ENCODE measurements at places on chromosomes 13 and 19. TPM values are rescaled to one million over a fixed set of nuclear protein-coding genes. Genes with fewer than 3 reads are reported as not detected.

Gene C19orf85
- total RNA-seq: not detected

Gene ZNF208
- total RNA-seq: not detected

Gene CEACAM5
- total RNA-seq: not detected

Gene NUP58
- 35.3 TPM for total RNA-seq

Gene FAM83E
- total RNA-seq: 0.26 TPM

Gene PBX4
- total RNA-seq: 6.0 TPM

Gene ZNF575
- 21.8 TPM for total RNA-seq

Gene SHISA2
- total RNA-seq: 1.7 TPM

Data from epithelial cell of alveolus of lung (primary cell).